ENCODE measurements at places on chromosomes 12 and 14.

GRCh38 chr12:108475396-108475795, 39.7 kb upstream of the FICD start:
- no peak for DNase-seq

DNA sequence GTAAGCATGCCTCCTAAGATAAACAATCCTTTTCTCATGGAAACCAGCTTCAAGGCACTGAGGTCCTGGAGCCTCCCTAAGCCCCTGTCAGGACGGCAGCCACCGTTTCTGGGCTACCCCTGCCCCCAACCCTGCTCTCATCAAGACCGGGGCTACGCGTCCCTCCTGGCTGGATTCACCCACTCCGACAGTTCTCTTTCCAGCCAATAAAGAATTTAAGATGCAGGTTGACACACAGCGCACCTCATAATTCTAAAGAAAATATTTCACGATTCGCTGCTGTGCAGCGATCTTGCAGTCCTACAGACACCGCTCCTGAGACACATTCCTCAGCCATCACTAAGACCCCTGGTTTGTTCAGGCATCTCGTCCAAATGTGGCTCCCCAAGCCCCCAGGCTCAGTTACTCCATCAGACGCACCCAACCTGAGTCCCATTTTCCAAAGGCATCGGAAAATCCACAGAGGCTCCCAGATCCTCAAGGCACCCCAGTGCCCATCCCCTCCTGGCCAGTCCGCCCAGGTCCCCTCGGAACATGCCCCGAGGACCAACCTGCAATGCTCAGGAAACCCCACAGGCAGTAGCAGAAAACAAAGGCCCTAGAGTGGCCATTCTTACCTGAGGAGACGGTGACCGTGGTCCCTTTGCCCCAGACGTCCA, 336.3 kb downstream of the TMEM121 start:
- no peak for DNase-seq

GRCh38 chr12:82800185-82800584, 113.5 kb downstream of the TMTC2 start:
- DNase-seq = no peak

- DNase-seq = no peak
Measured at GRCh38 chr14:24944800-24945199, 105.1 kb downstream of the STXBP6 start.

DNA sequence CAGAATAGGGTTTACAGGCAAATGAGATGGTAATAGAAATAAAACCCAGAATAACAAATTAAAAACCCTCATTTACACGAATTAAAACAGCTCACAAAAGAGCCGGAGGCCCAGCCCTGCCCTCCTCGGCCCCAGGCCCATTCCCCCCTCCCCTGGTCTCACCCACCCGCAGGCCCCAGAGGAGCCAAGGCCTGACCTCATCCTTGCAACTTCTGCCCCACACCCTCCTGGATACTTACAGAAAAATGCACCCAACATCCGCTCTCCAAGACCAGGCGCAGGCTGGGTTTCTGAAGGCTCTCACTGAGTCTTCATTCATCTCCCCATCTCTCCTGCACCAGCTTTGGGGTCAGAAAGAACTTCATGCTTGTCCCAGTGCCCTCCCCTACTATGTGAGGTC, 16.2 kb upstream of the VSX2 start:
- DNase-seq = no peak
